ENCODE measurements at places on chromosomes 2 and 18. TPM values are rescaled to one million over a fixed set of nuclear protein-coding genes. Genes with fewer than 3 reads are reported as not detected.

The SUCLG1 gene
- total RNA-seq = 93.5 TPM

The ZAP70 gene
- total RNA-seq = 0.18 TPM

The ALPI gene
- not detected for total RNA-seq

The ANKMY1 gene
- total RNA-seq = 9.9 TPM

The CD226 gene
- total RNA-seq = 0.11 TPM

The OSBPL6 gene
- total RNA-seq = 5.8 TPM

The KANSL1L gene
- total RNA-seq = 0.66 TPM

The SMYD5 gene
- 56.8 TPM for total RNA-seq

The RBM44 gene
- 0.16 TPM for total RNA-seq

The SNED1 gene
- 1.1 TPM for total RNA-seq

The EMILIN1 gene
- total RNA-seq = 0.56 TPM

The STK17B gene
- 9.5 TPM for total RNA-seq

The IL1R1 gene
- 55.7 TPM for total RNA-seq

The RUFY4 gene
- not detected for total RNA-seq

The FSHR gene
- not detected for total RNA-seq

The SKOR2 gene
- total RNA-seq = not detected

The COLEC12 gene
- 0.06 TPM for total RNA-seq

The IL36B gene
- not detected for total RNA-seq

The FRZB gene
- 0.13 TPM for total RNA-seq

The IFIH1 gene
- 0.78 TPM for total RNA-seq

The MBP gene
- 15.9 TPM for total RNA-seq

The CTAGE1 gene
- not detected for total RNA-seq

The BCL11A gene
- 0.09 TPM for total RNA-seq

The ASXL3 gene
- not detected for total RNA-seq

The GALNT5 gene
- 1.8 TPM for total RNA-seq

The CRYGC gene
- not detected for total RNA-seq

The SFT2D3 gene
- 5.1 TPM for total RNA-seq

The MPP4 gene
- 0.24 TPM for total RNA-seq

The TMEM17 gene
- 4.3 TPM for total RNA-seq

The SP100 gene
- 26.5 TPM for total RNA-seq

The STK11IP gene
- 15.5 TPM for total RNA-seq

The VIT gene
- not detected for total RNA-seq

The MYO3B gene
- not detected for total RNA-seq

The COQ10B gene
- total RNA-seq = 16.9 TPM

The DNAJC5G gene
- total RNA-seq = not detected

The SERPINB4 gene
- total RNA-seq = 0.09 TPM

Data from A549 treated with AZD2906 at 1 μM for 4 hours (cell line).